Mammary epithelial cell (primary cell): ENCODE measurements at places on chromosomes 7 and 10. TPM values are rescaled to one million over a fixed set of nuclear protein-coding genes. Genes with fewer than 3 reads are reported as not detected.

- DNase-seq = peak; percentile 40
Measured at GRCh38 chr7:141045842-141046620, 27.8 kb upstream of the TMEM178B start.

DNA sequence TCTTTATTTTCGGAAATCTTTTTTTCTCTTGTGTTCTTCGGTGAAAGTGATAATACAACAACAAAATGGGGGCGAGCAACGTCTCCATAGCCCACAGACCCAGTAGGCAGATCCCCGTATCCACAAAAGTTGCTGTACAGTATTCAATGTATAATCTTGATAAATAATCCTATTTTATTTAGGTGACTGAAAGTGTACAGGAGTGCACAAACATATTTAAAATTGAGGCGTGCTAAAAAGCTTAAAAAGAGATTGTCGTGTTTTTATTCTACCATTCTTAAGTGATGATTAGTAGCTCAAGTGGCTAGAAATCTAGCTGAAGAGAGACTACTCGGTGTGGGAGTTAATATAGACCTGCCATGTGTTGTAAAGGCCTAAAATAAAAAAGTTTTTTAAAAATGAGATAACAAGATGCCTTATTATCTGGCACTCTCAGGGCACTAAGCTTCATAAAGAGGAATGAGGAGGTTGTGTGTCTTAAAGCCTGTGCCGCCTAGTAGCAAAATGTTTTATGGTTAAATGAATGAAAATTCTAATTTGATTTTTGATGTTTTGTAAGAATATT is 1.6 kb downstream of the CAPZA2 start:
- DNase-seq = no peak

DNA sequence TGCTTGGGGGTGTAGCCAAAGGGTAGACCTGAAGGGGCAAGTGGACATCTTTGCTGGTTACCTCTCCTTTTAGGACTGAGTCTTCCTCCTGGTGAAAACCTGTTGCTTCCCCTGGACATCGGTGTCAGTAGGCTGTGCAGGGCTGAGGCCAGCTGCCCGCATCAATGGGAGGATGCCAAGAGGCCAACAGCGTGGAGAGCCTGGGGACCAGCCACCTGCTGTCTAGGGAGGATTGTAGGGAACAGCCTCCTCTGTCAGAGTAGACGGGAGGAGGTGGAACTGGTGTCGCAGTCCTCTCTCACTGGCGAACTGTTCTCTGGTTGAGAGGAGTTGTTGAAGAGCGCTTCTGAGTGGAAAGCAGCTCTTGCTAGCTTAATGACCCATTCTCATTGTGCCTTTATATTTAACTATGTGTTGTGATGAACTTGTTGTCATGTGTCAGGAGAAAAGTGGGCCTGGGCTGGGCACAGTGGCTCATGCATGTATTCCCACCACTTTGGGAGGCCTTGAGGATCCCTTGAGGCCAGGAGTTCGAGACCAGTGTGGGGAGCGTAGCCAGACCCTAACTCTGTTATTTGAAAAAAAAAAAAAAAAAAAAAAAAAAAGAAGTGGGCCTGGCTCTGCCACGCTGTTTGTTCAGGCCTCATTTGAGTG is 1.8 kb downstream of the SUFU start:
- DNase-seq = no peak

DNA sequence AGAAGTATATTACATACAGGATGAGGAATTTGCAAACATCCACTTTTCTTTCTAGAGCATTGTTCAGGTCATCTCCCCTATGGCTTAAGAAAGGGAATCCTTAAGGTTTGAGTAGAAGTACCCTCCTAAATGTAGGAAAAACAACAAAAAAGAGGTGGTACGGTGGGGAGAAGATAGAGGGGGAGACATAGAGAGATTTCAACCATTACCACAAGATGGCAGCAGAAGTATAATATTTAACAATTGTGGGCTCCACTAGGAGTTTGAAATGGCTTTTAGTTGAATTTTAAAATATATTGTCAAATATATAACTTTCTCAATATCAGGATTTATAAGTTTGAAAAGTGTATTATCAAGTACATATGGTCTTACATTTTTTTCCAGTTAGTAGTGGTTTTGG is 72.7 kb upstream of the PRKG1 start:
- DNase-seq = no peak

DNA sequence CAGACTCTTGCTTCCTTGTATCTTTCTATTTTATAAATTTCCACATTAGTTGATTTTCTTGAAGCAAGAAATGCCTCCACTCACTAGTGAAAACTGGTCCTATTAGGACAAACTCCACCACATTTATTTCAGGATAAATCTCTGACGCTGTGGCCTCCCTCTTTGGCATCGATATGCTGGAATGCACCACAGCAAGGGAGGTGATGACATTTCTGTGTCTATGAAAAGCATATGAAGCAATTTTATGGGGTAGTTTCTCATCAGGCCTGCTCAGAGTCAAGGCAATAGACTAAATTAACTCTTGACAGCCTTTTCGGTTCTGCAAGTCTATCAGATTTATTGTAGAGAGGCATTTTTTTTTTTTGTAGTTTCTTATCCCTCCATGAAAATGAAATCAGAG is 304.4 kb downstream of the ZEB1 start:
- no peak for DNase-seq

DNA sequence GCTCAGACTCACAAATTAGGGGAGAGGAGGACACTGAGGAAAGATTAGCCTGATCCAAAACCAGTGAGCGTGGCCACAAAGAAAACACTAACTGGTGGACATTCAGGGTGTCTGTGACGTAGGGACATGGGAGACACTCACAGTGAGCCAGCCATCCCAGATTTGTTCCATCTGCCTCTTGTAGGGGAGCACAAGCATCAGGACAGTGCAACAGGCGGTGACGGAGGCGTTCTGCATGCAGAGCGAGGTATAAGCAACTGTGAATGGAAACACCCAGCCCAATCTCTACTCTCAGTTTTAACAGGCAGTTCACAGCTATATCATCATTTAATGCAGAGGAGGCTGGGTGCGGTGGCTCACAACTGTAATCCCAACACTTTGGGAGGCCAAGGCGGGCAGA is 52.8 kb upstream of the TOMM7 start:
- DNase-seq = no peak

DNA sequence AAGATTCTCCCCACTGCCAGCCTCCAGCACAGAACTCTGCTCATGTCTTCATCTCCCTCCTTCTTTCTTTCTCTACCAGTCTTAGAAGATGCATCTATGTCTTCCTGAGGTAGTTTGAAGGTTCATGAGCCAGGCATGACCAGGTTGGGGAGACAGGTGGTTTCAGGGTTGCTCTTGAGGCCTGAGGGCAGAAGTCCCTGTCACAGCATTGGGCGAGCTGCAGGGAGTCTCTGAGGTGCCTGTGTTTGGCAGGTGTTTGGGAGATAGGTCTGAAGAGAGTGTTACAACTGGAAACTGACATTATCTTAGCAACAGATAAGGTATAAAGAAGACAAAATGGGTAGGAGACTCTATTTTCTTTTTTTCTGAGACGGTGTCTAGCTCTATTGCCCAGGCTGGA is 18.7 kb downstream of the PRSS2 start:
- no peak for DNase-seq

DNA sequence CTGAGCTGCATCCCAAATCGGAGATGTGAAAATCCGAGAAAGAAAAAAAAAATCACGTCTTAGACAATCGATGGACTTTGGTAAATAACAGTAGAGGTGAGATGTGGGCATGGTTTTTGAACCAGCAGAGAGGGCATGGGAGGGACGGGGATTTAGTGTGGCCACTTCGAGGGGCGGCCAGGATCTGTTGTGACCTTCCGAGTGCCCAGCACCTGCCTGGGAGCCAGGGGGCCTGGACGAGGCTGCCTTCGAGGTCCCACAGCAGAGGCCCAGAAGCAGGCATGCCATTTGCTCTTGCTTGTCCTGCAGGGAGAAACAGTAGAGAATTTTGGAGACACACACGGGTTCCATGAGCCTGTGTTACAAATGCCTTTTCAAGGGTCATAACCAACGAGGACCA is 469.7 kb upstream of the FOXK1 start:
- DNase-seq = no peak

Gene NUTM2D
- total RNA-seq = 2.3 TPM

Gene FAM237B
- total RNA-seq = not detected in 2 replicates

Gene DENND10
- total RNA-seq = 32.9 and 39.9 TPM in 2 replicates

Gene CLRN3
- total RNA-seq = not detected
